ENCODE measurements at places on chromosomes 2 and 18.
A peak's percentile ranks its signal among the peaks of the same experiment; 100 is the strongest.

DNA sequence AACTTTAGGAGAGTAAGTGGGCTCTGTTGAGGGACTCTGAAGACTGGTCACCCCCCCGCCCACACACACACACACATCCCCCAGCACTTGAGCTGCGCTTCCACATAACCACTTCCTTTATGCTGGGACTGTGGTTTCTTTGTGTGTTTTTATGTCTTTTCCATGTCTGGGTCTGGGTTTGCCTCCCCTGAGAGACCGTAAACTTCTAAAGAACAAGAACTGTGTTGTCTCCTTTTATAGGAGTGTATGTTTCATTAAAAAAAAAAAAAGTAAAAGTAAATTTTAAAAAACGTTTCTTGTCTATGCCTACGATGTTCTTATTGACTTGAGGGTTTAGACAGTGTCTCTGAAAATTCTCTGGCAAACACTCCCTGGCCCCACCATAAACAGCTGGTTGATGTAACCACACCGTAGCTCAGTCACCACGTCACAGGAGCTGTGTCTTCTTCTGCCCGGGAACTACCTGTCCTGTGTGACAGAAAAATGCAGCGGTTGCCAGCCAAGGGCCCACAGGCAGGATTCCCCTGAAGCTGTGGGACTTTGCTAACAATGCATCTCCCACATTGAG lies 68.0 kb downstream of the KLHL29 start:
- peak; percentile 54 for DNase-seq

- no peak for DNase-seq
Measured at GRCh38 chr2:222809582-222809981, 51.3 kb upstream of the ACSL3 start.

GRCh38 chr2:194271293-194271961 lies 1385.6 kb upstream of the SLC39A10 start:
- DNase-seq: no peak

DNA sequence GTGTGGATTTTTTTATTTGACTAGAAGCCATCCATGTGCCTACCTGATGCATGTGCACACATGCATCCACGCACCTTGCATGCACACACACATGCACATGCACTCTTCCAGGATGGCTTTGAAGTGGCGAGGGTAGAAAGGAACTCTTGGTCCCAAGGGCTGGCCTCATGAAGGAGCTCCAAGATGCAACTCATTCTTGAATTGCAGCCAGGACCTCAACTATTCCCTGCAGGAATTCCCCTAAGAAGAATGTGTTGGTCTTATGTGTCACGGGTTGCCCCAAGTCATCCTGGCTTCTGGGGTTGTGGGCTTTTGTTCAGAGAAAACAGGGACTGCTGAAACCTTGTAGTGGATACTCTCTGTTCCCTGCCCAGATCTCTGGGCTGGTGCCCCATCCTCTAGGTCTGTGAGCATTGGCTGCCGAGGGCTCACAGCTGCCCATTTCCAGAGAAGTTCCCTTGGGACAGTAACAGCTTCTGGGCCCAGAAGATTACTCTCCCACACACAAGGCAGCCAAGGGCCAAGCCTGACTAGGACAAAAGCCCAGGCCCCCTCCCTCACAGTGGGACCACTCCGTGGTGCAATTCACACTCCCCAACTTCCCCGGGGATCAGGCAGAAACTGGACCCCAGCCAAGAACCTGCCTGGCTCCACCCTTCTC lies 137.6 kb downstream of the COPS8 start:
- no peak for DNase-seq

DNA sequence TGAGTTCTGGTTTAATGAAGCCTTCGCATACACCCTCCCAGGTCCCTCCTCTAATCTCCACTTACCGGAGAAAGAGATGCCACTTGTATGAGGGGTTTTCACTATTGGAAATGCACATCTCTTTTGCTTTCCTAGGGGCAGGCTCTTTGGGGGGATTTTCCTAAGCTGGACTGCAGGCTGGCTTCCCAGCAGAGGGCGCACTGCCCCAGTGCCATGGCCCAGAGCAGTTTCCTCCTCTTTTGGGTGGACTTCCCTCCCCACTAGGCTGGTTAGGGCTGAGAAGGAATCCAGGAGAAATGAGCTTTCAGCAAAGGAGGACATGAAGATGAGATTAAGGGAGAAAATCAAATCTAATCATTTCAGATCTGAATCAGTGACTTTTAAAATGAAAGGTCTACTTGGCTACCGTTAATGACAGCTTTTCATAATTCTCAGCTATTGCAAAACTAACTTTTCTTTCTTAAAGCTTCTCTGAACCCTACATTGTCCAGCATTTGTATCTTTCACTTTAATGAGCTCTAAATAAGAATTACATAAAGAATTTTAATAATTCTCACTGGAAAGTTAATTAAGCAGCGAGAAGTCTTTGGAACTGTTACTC lies 784.1 kb upstream of the FANCL start:
- peak; percentile 23 for DNase-seq

DNA sequence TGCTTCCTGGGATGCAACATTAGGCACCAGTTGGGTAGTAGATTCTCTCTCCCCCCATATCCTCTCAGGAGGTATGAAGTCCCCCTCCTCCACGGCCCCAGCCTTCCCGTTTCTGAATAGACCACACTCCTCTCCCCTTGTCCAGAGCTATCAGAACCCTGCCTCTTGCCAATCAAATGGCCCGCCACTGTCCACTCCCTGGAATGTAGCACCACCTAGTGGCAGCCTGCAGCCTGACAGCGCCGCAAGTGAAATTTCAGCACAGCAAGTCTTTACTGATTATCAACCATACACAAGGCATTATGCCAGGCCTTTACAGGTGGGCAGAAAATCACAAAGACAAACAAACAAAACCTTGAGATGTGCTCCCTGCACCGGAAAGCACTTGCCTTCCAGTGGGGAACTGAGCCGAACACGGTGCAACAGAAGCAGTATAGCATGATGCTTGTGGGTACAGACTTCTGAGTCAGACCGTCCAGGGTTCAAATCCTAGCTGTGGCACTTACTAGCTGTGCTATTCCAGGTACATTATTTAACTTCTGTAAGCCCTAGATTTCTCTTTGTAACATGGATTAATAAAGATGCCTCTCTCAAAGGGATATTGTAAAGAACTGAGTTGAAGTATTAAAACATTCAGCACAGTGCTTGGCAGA lies 174.0 kb downstream of the SMAD2 start:
- DNase-seq: peak; percentile 32
